ENCODE measurements at places on chromosomes 7 and 10.

- DNase-seq, result peak; percentile 14
Observed at GRCh38 chr7:108409146-108409545, 47.1 kb downstream of the NRCAM start.

- no peak for DNase-seq
Observed at GRCh38 chr7:5699467-5700384, 81.7 kb downstream of the RNF216 start.

- DNase-seq, result no peak
Observed at GRCh38 chr7:109984729-109985128, 1106.2 kb upstream of the LRRN3 start.

GRCh38 chr10:112677689-112678088 is 230.7 kb downstream of the VTI1A start:
- DNase-seq, result no peak

GRCh38 chr10:4073912-4074311 is 288.9 kb upstream of the KLF6 start:
- no peak for DNase-seq

GRCh38 chr7:460374-461116 is 59.1 kb downstream of the PDGFA start:
- no peak for DNase-seq

- DNase-seq, result no peak
Observed at GRCh38 chr7:88057655-88058054, 123.6 kb downstream of the ADAM22 start.

DNA sequence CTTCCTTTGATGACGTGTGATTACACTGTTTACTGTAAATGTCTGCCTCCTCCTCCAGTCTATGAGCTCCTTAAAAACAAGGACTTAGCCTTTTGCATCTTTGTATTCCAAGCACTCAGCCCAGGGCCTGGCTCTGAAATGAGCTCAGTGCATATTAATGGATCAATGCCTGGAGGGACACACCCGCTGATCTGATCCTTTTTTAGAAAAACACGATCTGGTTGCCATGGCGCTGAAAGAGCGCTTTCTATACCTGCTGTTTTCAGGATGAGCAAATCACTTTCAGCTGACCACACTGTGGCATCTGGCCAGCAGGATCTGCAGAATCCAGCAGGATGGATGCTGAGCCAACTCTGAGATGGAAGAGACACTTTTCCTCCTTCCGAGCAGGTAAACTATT is 37.8 kb upstream of the GARS1 start:
- DNase-seq, result peak; percentile 65

DNA sequence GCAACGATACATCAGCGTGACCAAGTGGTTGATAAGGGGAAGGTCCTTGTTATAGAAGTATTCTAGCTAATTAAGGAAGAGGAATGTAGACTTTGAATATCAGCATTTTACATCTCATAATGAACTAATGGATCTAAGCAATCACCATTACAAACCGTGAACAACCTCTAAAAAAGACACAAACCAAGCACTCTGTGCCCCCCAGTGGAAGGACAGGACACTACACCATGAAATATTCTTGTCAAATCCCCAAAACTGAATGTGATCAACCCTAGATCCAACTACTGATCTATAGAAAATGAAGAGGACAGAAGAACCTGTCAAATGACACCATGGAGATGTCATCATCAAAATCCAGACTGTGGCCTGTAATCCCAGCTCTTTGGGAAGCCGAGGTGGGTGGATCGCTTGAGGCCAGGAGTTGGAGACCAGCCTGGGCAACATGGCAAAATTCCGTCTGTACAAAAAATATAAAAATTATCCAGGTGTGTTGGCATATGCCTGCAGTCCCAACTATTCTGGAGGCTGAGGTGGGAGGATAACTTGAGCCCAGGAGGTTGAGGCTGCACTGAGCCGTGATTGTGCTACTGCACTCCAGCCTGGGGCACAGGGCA is 111.3 kb upstream of the CARD11 start:
- DNase-seq, result no peak

DNA sequence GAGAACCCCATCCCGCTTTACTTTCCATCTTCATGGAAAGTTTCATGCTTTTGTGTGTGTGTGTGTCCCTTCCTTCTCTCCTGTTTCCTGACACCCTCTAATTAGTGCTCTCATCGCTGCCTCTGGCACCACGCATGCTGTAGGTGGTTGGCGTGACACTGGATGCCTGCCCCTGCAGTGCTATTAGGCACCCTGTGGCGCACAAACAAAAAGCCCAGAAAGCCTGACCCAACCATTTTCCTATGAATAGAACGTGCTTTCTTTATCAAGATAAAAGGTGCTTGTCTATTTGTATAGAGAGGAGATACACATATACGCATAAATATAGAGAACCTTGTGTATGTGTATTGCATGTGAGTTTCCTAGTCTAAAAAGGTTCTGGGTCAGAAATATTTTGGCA is 120.8 kb upstream of the CDCA7L start:
- no peak for DNase-seq

DNA sequence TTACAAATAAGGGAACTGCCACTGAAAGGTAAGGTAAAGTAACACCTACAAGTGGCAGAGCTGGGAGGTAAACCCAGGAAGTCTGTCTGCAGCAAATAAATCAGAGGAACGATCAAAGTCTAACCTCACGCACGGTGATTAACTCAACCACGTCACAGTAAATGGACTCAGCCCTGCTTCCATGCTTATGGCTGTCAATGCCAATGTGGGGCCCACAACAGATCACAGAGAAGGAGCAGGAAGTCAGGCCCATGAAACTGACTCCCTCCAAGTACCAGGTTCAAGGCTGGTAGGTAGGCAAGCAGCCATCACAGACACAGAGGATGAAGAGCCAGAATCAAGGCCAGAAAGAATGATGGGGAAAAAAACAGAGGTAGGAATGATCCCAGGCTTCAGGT is 38.0 kb upstream of the ACSL5 start:
- DNase-seq, result no peak

- DNase-seq, result no peak
Observed at GRCh38 chr10:43971981-43972380, 323.3 kb upstream of the ZNF32 start.

DNA sequence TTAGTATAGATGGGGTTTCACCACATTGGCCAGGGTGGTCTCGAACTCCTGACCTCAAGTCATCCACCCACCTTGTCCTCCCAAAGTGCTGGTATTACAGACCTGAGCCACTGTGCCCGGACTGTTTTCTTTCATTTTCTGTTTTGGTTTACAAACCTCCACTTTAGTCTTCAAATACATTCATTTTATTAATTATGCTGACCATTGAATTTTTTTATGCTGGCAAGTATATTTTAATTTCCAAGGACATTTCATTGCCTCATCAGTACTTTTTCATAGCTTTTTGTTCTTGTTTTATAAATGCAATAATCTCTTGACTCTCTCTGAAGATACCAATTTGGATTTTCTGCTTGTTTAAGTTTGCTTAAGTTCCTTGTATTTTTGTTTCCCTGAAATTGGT is 170.5 kb downstream of the CACNB2 start:
- no peak for DNase-seq

DNA sequence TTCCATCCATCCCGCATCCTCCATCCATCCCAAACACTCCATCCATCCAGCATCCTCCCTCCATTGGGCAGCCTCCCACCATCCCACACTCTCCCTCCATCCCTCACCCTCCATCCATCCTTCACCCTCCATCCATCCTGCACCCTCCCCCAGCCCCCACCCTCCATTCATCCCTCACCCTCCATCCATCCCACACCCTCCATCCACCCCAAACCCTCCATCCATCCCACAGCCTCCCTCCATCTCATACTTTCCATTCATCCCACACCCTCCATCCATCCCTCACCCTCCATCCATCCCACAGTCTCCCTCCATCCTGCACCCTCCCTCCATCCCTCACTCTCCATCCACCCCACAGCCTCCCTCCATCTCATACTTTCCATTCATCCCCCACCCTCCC is 60.4 kb downstream of the FOXI2 start:
- no peak for DNase-seq

DNA sequence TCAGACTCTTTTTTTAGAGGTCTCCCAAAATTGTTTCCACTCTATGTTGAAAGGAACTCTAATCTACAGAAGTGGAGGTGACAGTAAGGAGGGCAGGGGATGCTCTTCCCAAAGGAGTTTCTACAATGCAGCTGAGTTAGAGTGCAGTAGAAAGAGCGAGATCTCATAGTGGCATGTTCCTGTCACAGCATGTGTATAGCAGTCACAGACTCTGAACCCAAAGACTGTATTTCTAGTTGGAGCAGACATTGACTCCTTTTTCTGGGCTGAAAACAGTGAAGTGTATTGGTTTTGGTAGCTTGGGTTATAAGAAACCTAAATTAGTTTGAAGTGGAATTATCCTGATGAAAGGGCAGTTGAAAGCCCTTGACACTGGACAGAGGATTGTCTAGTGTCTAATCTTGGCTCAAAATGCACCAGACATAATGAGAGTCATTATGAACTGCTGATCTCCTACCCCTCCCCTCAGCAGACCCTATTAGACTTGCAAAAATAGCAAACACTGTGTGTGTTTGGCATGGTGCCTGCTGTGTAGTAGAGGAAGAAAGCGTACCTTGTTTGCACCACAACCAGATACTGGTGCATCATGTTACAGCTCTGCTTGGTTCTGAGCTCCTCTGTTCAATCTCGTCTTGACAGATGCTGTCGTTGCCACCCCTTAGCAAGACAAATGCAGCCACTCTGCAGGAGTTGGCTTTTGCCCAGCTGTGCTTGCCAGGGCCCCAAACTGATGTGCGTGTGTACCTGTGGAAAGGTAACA is 336.0 kb downstream of the AUTS2 start:
- DNase-seq, result peak; percentile 42

GRCh38 chr7:50379082-50379481 is 71.1 kb downstream of the FIGNL1 start:
- no peak for DNase-seq

- DNase-seq, result no peak
Observed at GRCh38 chr10:60353519-60354258, 36.0 kb downstream of the ANK3 start.

GRCh38 chr10:103278862-103279298 is 1.9 kb downstream of the INA start:
- DNase-seq, result no peak

GRCh38 chr7:9945131-9945530 is 1028.5 kb upstream of the PHF14 start:
- peak; percentile 78 for DNase-seq

DNA sequence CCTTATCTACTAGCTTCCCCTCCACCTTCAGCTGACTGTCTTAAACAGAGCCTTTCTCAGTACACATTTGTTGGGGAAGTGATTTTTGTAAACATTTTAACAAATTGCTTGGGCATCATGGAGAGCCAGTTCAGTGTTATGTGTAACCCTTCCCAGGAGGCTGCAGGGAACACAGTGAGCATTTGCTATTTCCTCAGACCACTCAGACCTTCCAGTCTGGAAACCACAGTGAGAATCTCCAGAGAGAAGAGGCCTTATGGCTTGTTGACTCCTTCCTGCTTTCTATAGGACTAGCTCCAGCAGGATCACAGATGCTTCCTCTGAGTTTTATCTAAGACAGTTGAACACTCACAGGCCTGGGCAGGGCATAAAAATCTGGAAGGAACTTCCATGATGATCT is 409.8 kb upstream of the NPVF start:
- DNase-seq, result no peak

DNA sequence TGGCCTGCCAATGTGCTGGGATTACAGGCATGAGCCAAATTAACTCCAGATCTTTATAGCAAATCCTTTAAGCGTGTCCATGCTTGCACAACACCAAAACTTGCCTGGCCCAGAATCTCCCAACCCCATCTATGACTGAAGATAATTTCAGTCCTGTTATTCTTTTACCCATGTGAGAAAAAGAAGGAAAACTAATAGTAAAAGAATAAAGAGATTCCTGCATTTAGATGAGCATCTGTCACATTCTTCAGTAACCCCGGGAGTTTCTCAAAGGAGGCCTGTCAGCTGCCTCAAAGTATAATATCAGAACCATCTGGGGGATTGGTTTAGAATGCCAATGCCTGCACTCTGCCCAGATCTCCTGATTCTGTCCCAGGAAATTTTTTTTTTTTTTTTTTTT is 158.1 kb upstream of the KMT2E start:
- no peak for DNase-seq

- no peak for DNase-seq
Observed at GRCh38 chr7:128206017-128206746, 34.9 kb upstream of the LEP start.

DNA sequence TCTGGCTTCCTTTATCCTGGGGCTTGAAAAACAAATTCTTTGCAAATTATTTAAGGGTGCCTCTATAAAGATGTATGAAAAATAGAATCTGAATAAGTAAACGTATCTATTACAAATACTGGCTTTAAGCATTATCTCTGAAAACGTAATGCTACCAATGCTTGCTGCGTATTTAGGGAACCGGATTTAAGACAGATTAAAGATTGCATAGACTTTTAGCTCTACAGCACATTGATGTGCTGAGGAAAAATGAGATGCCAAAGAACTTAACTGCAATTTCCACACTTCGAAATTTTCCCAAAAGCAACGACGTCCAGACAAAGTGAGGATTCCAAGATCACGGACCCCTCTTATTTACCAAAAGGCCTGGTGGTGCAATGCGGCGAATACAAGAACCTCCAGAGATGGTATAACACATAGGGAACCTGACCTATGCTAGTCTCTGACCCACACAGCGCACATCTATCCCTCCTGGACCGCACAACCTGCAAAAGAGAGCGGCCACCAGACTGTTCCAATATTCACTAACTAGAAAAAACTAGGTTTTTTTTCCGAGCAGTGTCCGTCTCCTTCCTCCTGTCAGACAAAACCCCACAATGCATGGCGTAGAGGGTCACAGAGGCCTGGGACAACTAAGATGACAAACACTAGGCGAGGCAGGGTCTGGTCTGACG is 34.3 kb upstream of the PHF14 start:
- DNase-seq, result no peak

- DNase-seq, result no peak
Observed at GRCh38 chr7:22105550-22105949, 159.9 kb upstream of the CDCA7L start.

- DNase-seq, result peak; percentile 35
Observed at GRCh38 chr7:107879400-107880035, 11.5 kb upstream of the DLD start.

- no peak for DNase-seq
Observed at GRCh38 chr7:74356589-74357315, 67.5 kb downstream of the CLIP2 start.

DNA sequence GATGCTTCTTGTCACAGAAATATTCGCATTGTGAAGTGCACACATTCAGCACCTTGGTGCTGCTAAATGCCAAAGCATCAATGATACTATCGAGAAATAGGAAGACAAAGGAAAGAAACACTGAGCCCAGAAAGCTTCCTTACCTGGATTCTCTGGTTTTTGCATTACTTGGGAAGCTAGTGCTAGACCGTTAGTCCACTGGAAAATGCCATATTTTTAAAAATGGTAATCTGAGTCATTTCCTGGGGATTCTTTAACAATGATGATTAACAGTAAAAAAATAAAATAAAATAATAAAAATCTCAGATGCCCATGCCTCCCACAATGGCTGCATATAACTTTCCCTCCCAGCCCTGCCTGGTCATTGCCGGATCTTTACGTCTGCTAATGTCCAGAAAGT is 420.1 kb upstream of the MGMT start:
- DNase-seq, result no peak

GRCh38 chr10:112605063-112605462 is 158.0 kb downstream of the VTI1A start:
- DNase-seq, result no peak

GRCh38 chr7:30434140-30434799 is 44.3 kb downstream of the NOD1 start:
- no peak for DNase-seq
